ENCODE measurements at places on chromosomes 7 and 10. TPM values are rescaled to one million over a fixed set of nuclear protein-coding genes. Genes with fewer than 3 reads are reported as not detected.

ZNF12 gene
- 25.5 TPM for total RNA-seq

INHBA gene
- total RNA-seq: 40.4 TPM

HMX3 gene
- total RNA-seq: not detected

DNA sequence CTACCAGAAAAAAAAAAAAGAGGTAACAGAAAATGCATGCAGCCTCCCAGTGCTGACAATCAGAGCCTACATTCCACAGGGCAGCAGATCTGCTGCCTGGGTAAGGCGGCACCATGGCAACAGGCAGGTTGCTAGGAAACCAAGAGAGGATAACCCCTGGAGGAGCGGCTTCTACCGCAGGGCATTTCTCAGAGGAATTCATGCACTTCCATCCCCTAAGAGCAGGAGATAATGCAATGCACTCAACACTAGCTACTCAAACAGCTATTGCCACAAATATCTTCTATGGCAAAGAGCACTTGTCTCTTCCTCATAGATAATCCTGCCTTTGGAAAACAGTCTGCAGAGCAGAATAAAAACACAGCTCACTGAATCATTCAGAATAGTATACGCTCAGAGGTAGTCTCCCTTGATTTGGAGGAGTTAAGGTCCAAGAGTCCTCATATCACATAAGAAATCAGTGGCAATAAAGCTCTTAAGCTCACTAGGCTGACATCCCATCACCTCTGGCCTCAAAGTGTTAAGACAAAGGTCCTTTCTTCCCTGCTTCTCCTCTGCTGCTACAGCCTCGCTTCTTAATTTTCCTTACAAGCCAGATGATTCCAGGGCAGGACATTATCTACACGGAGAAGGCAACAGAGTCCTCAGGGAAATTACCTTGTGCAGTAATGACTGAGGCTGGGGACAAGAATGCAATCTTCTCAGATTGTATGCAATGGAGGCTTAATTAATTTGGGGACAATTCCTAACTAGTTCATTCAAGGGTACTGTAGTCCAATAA is 10.7 kb downstream of the PSAP start:
- peak; percentile 88 for DNase-seq

- no peak for DNase-seq
These were observed 214.9 kb downstream of the IPMK start for GRCh38 chr10:58052772-58053171.

- no peak for DNase-seq
These were observed 367.8 kb downstream of the PPP1R3A start for GRCh38 chr7:113550966-113551365.

- no peak for DNase-seq
These were observed 46.4 kb downstream of the ESYT2 start for GRCh38 chr7:158782761-158783401.
